ENCODE measurements at places on chromosomes 2 and 18. TPM values are rescaled to one million over a fixed set of nuclear protein-coding genes. Genes with fewer than 3 reads are reported as not detected.
A peak's percentile ranks its signal among the peaks of the same experiment; 100 is the strongest.

DNA sequence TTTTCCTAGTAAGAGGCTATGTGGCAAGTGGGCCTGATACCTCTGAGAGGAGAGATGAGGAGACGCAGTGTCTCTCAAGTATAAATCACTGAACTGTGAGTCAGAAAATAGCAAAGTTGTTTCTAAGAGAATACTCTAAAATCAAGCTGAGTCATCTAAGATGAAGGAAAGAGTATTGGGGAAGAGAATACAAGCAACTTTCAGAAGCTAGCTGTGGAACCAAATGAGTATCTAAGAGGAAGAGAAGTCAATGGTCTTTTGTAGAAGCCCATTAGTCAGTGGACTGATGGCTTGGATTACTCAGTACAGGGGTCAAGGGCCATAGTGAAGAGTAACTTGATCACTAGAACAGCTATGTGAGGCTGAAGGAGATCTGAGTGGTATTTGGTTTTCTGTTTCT is 2.7 kb upstream of the DCC start:
- no peak for DNase-seq

GRCh38 chr2:28869494-28870145 is 489 bp downstream of the TRMT61B start:
- DNase-seq = no peak

GRCh38 chr2:217875556-217876252 is 127.1 kb downstream of the TNS1 start:
- DNase-seq = no peak

DNA sequence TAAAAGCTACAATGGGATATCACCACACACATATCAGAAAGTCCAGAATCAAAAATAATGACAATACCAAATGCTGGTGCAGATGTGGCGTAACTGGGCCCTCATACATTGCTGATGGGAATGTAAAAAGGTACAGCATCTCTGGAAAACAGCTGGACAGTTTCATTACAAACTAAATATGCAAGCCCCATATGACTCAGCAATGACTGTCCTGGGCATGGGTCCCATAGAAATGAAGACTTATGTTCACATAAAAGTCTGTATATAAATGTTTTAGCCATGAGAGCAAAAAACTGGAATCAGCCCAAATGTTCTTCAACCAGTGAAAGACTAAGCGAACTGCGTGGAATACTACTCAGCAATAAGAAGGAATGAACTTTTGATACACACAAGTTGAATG is 56.7 kb downstream of the ALPK2 start:
- DNase-seq = no peak

DNA sequence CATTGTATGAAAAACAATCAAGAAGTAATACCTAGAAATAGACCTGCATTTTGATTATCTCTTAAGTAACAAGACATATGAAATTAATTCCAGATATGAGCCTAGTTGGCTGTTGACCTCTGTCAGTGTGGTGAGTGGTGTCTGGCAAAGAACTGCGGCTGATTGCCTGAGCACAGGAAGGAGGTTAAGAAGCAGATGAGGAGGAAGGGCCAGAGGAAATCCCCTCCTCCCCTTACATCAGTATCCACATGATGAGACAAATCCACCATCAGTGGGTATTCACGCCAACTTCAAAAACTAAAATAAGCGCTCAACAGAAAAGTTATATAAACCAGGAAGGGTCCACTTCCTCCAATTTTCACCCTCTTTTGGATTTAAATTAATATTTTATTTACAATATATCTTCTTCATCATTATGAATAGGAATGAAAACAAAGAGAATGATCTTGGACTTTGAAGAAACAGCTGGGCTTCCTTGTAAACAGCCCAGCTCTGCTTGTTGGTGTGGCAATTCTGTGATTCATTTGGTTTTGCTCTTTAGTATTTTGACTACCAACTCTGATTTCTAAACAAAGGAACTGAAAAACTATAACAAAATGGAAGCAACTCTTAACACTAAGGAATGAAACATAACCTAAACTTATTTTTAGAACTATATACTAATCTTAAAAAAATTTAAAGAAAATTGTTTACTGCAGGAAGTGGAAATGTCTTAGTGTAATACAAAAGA is 27.3 kb downstream of the RFTN2 start:
- no peak for DNase-seq

Gene MTCL1
- total RNA-seq = 0.41 TPM

- no peak for DNase-seq
Measured at GRCh38 chr2:73215254-73215653, 1.2 kb downstream of the SMYD5 start.

- DNase-seq = no peak
Measured at GRCh38 chr2:57880446-57880845, 166.2 kb upstream of the VRK2 start.

Gene SCYGR5
- not detected for total RNA-seq

Gene NGEF
- total RNA-seq = not detected

DNA sequence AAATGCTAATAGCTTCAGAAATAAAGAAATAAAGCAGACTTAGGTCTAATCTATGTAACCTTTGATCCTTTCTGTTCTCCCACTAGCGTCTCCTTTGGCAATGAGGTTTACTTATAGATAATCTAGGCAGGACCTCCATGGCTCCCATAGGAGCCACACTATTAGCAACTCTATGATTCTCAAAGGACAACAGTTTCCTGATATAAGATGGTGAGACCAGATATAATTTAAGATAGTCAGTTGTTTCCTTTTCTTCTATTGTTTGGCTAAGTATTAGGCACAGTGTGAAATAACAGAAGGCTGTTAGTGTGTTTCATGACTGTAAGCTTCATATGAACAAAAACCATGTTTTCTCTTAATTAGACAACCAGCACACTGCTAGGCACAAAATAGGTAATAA is 58.7 kb upstream of the SCN9A start:
- DNase-seq = no peak

DNA sequence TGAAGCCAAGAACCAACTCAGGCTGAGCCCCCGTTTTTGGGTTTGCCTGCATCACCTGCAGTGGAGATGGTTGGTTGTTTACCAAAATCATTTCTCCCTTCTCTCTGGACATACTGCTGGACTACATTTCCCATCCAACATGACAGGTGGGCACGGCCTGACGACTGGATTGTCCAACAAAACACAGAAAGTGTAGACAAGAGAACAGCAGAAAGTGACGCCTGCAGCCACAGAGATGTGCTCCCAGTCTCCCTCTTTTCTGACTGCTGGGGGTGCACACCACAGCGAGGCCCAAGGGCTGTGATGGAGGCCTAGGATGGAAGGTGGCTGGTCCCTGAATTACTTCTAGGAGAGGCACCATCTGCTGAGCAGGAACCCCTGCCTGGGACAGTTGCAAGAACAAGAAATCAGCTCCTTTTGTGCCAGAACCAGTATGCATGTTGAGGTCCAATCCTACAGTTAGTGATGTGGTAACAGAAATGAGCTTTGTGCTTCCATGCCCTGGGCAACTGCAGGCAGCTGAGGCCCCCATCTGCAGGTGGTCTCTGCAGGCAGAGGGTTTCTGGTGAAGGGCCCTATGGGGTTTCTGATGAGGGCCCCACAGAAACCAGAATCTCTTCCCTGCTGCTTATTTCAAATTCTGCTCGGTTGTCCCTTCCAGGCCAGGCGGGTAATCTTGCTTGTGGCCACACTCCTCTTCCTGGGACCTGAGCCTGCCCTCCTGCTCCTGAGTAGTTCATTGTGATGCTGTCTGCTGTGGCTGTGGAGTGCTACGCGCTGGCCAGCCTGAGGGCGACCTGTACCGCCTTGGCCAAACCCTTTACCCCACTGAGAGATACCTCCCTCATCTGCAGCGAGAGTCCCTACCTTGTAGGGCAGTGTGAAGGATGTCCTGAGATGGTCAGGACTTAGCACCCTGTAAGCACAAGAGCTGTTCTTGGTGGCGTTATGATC is 168.3 kb downstream of the ASB1 start:
- DNase-seq = peak; percentile 34

DNA sequence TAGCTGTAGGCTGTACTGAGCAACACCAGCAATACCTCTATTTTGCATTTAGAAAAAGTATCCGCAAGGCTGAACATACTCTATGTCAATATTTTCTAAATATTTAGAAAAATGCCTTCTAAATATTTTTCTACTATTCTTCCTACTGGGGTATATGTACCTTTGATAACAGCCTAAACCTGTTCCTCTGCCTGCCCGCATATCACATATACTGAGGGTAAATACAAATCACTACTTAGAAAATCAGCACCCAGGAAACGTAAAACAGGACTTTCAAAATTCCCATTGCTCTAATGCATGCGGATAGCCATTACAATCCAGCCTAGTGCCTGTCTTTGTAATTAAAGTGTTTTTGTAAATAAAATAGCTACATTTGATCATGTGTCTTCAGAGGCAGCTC is 56.1 kb downstream of the NCKAP5 start:
- no peak for DNase-seq

Gene GPD2
- 26.1 TPM for total RNA-seq

GRCh38 chr2:32363597-32363996 is 6.8 kb downstream of the BIRC6 start:
- DNase-seq = no peak
